ENCODE measurements at places on chromosomes 16 and 17.

DNA sequence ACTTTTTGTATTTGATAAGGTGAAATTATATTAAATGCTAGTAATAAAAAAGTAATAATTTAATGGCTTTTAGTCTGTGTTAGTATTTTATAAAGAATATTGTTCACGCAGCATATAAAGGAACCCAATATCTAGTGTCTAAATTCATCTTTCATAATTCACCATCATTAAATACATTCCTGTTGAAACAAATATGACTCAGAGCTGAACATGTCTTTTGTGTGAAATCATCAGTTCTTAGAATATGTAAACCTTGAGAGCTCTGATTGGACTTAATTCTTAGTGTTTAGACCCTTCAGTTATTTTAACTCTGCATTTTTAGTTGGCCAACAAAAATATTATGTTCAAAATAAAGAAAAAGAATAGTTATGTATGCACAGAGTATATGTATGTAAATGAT, 71.8 kb downstream of the ABHD15 start:
- peak; percentile 20 for DNase-seq

GRCh38 chr16:85650135-85650843, 37.2 kb downstream of the GSE1 start:
- no peak for DNase-seq

DNA sequence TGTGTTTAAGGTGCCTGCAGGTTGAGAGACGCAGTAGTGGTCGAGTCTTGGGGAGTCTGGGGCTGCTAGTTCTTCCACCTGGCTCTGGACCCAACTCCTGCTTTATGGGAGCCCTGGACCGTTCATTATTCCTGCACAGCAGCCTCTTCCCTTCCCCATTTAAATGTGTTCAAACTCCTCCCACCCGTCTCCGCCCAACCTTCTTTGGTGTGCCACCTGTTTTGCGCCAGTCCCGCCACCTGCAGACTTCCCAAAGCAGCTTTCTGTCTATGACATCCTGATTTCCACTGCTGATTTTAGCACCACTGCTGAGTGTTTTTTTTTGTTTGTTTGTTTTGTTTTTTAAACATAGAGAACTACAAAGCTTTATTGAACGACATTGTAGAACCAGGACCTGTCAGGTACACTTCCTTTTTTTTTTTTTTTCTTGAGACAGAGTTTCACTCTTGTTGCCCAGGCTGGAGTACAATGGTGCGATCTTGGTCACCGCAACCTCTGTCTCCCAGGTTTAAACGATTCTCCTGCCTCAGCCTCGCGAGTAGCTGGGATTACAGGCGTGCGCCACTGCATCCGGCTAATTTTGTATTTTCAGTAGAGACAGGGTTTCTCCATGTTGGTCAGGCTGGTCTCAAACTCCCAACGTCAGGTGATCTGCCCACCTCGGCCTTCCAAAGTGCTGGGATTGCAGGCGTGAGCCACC, 12.8 kb downstream of the ADORA2B start:
- no peak for DNase-seq

DNA sequence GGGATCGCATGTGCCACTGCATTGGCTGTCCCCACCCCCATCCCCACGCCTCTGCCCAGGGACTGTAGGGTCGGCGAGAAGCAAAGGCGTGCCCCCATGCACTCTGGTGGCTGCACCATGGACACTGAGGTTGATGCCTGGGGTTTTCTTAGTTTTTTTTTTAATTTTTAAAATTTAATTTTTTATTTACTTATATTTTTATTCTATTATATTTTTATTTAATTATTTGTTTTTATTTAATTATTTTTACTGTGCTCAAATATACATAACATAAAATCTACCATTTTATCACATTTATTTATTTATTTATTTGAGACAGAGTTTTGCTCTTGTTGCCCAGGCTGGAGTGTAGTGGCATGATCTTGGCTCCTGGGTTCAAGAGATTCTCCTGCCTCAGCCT, 57.4 kb downstream of the SOCS3 start:
- DNase-seq: no peak

DNA sequence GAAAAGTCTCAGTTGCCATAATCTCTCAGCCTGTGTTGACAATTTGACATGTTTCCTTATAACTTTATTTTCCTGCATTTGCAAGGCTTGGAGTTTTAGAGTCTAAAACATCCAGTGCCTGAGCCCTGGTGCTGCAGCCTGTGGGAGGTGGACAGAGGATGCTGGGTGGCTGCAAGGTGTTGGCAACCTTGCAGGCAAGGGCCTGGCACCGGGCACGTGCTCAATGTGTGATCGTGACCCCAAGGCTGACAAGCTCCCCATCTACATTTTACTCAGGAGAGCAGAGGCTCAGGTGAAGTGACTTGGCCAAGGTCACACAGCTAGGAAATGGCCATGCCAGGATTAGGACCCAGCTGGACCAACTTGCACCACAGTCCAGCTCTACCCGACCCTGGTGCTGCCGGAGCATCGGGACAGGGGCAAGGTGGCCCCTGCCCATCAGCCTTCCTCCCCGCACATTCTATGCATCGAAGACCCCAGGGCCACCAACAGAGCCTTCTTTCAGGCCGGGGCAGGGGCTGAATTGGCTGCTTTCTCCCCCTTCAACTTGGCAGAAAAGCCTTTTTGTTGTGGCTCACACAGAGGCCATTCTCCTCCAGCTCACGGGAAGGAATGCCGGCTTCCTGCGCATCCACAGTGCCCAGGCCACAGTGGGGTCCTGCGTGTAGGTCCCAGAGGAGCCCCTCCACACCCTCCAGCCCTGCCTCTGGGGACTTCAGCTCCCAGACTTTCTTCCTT, 23.1 kb downstream of the MMP15 start:
- no peak for DNase-seq

GRCh38 chr17:3827124-3827773, 18.8 kb downstream of the NCBP3 start:
- DNase-seq: peak; percentile 71
